Parietal lobe (tissue), 2 donors: ENCODE measurements at places on chromosomes 2 and 18. TPM values are rescaled to one million over a fixed set of nuclear protein-coding genes. Genes with fewer than 3 reads are reported as not detected.

The LYG2 gene
- not detected for total RNA-seq

The PARD3B gene
- total RNA-seq: 8.8 TPM

The FBXO41 gene
- total RNA-seq: 28.8 TPM

The HOXD11 gene
- not detected for total RNA-seq

The OSBPL1A gene
- 49.1 TPM for total RNA-seq

The EPAS1 gene
- total RNA-seq: 12.2 TPM

The EGR4 gene
- not detected for total RNA-seq

The SLC38A11 gene
- 7.8 TPM for total RNA-seq

The TUBA3E gene
- not detected for total RNA-seq

The GALNT3 gene
- 7.8 TPM for total RNA-seq

The CYBRD1 gene
- 5.6 TPM for total RNA-seq

The SCN9A gene
- total RNA-seq: 144 TPM

The AFG3L2 gene
- total RNA-seq: 41.6 TPM

The MC2R gene
- not detected for total RNA-seq

The FBXO48 gene
- 0.94 TPM for total RNA-seq

The CXCR1 gene
- total RNA-seq: 0.31 TPM

The DTNA gene
- total RNA-seq: 69.2 TPM

The LOXL3 gene
- 19.4 TPM for total RNA-seq

The HAAO gene
- 1.3 TPM for total RNA-seq

The FIGLA gene
- not detected for total RNA-seq

The SKOR2 gene
- not detected for total RNA-seq

The POMC gene
- 2.8 TPM for total RNA-seq

The COQ10B gene
- total RNA-seq: 19.1 TPM

The MAP2 gene
- 1,096 TPM for total RNA-seq

The ITGA6 gene
- 33.5 TPM for total RNA-seq

The CDH2 gene
- total RNA-seq: 208 TPM

The TXNDC2 gene
- not detected for total RNA-seq

The ACTG2 gene
- total RNA-seq: not detected

The GKN1 gene
- not detected for total RNA-seq

The FBLN7 gene
- 2.5 TPM for total RNA-seq

The UGT1A7 gene
- not detected for total RNA-seq

The TEKT4 gene
- not detected for total RNA-seq

The G6PC2 gene
- not detected for total RNA-seq

The POTEE gene
- under 0.01 TPM for total RNA-seq

The CYS1 gene
- not detected for total RNA-seq
